Activated CD4-positive, alpha-beta T cell treated with anti-CD3 and anti-CD28 coated beads, Interleukin-2, Interleukin-4, amounts not matched to agents 100 ng/mL and 50 ng/mL, durations not matched to agents 16 hours and 8 hours (primary cell): ENCODE measurements at places on chromosomes 4 and X.

DNA sequence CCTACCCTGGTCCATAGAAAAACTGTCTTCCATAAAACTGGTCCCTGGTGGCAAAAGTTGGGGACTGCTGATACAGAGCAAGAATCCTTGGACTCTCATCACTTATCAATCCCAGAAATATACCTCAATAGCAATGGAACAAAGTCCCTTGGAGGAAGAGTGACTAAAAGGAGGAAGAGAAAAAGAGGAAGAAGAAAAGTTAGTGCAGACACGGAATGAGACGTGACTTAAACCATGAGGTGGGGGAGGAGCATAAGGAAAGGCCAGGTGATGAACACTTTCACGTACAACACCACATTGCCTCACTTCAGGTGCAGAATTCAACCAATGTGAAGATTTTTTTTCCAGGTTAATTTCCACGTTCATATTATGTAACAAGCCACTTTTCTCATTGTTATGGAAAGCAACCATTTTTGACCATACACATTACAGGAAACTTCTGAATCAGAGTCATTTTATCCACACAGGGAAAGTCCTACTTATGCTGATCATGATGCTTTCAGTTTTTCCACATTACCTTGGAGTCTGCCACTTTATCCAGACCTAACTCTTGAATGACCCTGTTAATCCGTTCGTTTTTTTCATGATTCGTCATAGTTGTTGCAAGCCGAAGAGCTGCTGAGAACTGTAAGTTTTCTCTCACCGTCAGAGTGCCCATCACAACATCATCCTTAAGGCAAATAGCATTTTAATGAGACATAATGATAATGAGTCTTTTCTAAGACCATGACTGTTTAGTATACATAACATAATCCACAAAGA is 27.7 kb downstream of the ABCG2 start:
- DNase-seq, result no peak

DNA sequence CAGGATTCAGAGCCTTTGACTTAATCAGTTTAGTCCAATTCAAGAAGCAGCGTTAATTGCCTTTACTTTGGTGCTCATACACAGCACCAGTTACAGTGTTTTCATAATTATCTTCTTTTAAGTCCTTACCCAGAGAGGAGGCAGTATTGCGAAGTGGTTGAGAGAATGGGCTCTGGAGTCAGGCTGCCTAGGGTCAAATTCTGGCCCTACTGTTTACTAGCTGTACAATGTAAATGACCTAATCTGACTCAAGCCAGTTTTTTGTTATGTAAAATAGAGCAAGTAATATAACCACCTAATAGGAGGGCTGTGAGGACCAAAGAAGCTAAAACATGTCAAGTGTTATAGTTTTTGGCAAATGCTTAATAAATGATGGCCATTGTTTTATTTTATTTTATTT is 27.6 kb downstream of the WDR44 start:
- no peak for DNase-seq

- no peak for DNase-seq
Measured at GRCh38 chr4:112677519-112678091, 40.7 kb downstream of the LARP7 start.

DNA sequence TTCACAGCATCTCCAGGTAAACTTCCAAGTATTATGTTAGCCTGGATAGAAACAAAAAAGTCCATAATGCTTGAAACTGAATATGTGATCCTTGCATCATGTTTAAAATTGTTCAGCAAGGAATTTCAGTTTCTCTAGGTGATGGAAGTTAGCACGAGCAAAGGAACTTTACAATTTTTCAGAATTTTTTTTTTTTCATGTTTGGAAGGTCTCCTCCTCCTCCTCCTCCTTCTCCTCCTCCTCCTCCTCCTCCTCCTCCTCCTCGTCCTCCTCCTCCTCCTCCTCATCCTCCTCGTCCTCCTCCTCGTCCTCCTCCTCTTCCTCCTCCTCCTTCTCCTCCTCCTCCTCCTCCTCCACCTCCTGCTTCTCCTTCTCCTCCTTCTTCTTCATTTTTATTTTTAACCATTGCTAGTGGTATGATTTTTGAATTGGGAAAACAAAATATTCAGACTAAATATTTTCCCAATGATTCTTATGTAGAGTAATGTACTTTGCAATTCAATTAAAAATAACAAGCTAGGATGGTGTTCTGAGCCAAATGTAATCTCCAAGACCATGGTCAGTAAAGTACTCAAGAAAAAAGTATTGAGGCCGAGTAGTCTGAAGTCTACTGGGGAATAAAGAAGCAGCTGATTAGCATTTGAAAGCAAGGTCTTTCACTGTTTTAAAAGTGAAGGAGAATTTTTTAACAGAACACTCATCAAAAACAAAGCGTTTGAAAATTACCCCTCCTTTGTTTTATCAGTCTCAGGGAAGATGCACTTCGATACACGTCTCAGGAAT is 420.9 kb upstream of the ATOH1 start:
- no peak for DNase-seq

DNA sequence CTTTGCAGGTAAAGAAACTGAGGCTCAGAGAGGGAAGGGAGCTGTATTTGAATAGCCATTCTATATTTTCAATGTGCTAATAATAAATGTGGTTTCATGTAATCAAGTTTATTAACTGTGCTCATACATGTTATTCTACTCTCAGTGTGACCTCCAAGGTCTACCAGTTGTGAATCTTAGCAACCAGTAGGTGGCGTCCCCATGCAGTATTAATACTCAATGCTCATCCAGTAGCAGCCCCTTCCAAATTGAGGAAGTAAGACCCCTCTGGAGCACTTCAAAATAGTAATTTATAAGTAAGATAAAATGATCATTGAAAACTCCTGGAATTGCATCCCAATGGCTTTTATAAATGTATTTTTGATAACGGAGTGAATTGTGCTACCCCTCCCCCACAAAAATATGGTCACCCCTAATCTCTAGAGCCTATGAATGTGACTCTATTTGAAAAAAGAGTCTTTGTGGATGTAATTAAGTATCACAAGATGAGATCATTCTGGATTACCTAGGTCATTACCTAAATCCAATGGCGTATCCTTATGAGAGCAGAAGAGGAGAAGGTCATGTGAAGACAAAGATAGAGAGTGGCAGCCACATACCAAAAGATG is 20.4 kb upstream of the SEPSECS start:
- DNase-seq, result peak; percentile 45

GRCh38 chrX:16526003-16526402 is 124.0 kb upstream of the S100G start:
- DNase-seq, result no peak

DNA sequence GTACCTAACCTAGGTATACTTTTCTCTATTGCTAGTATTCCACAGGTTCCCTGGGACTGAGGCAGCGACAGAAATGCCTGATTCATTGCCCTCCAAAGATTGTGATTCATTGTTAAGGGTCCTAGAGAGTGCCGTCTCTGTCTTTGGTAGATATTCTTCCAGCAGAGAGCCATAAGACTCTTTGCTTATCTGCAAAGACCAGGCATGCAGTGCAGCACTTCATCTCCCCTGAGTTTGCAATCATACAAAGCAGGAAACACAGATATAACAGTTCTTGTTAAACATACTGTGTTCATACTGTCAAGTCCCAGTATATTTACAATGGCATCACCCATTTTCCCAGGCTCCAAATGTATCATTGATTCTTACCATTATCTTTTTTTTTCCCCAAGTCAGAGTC is 47.7 kb downstream of the KLF8 start:
- DNase-seq, result no peak

DNA sequence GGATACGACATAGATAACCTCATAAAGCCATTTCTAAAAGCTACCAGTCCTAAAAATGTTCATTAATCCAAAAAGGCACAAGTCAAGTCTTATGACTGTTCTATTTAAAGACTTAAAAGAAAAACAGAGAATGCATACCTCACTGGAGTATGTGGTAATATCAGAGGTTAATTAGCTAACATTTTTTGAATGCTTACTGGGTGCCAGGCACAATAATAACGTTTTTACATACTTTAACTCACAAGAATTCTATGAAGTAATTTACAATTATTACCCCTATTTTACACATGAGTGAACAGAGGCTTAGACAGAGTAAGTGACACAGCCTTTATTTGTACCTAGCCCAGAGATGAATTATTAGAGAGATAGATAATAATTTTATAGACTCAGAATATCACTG is 207.5 kb downstream of the PDGFC start:
- DNase-seq, result no peak

GRCh38 chrX:120136128-120136527 is 20.4 kb upstream of the RHOXF1 start:
- DNase-seq, result no peak

DNA sequence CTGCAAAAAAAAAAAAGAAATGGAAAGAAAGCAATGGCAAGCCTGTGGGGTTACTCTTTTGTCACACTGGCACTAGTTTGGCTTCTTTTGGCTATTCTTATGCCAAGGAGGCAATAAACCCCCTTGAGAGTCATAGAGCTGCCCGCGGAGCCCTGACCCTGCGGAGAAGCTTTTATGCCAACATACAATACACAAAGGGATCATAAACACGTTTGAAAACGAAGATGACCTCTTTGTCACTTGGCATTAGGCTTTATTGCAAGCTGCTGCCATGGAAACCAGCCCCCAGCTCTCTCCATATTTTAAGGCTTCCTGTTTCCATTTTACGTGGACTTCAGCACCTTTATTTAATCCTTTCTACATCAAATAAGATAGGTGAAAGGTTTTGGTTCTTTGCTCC is 7.6 kb downstream of the NEUROG2 start:
- no peak for DNase-seq

GRCh38 chr4:126591583-126591982 is 1041.2 kb upstream of the INTU start:
- no peak for DNase-seq

- no peak for DNase-seq
Measured at GRCh38 chr4:113586072-113586471, 175.5 kb downstream of the CAMK2D start.

- DNase-seq, result no peak
Measured at GRCh38 chr4:96407738-96408463, 568.0 kb downstream of the PDHA2 start.

DNA sequence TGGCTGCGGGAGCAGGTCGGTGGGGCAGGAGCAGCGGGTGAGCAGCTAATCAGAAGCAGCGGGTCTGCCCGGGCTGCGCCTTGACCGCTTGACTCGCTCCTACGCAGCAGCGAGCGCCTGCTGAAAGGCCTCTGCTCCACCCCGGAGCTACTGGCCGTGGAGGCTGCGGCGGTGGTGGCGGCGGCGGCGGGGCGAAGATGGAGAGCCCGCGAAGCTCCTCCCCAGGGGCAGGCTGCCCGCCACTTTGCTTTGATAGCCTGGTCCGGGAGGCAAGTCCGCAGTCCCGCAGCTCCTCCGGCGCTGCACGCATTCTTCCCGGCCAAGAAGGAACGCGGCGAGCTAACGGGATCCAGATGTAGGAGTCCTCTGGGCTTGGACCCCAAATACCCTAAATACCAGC is 36.7 kb downstream of the PJA1 start:
- DNase-seq, result no peak

GRCh38 chr4:11549525-11549924 is 120.8 kb upstream of the HS3ST1 start:
- no peak for DNase-seq

- no peak for DNase-seq
Measured at GRCh38 chrX:124518885-124519284, 172.5 kb downstream of the SH2D1A start.

DNA sequence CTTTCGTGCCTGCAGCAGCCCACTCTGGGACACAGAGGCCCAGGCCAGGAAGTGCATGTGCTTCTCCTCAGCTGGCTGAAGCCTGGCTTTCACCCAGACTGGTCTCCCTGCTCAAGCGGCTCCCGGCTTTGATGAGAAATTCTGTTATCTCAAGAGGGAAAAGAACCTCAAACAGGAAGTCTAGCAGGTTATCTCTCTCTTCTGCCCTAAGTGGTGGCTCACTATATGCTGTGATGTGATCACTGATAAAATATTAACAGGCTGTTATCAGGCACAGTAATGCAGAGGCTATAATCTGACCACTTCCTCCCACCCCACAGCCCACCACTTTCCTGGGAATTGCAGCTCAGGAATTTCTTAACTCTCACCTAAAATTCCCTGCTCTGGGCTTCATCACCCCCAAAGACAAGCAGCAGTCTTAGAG is 13.3 kb downstream of the CLDN2 start:
- no peak for DNase-seq

DNA sequence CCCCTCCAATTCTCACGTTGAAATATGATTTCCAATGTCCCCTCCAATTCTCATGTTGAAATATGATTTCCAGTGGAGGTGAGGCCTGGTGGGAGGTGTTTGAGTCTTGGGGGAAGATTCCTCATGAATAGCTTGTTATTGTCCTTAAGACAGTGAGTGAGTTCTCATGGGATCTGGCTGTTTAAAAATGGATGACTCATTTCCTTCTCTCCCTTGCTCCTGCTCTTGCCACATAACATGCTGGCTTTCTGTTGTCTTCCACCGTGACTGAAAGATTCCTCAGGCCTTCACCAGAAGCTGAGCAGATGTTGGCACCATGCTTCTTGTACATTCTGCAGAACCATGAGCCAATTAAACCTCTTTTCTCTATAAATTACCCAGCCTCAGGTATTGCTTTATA is 346.8 kb upstream of the TECRL start:
- DNase-seq, result no peak

DNA sequence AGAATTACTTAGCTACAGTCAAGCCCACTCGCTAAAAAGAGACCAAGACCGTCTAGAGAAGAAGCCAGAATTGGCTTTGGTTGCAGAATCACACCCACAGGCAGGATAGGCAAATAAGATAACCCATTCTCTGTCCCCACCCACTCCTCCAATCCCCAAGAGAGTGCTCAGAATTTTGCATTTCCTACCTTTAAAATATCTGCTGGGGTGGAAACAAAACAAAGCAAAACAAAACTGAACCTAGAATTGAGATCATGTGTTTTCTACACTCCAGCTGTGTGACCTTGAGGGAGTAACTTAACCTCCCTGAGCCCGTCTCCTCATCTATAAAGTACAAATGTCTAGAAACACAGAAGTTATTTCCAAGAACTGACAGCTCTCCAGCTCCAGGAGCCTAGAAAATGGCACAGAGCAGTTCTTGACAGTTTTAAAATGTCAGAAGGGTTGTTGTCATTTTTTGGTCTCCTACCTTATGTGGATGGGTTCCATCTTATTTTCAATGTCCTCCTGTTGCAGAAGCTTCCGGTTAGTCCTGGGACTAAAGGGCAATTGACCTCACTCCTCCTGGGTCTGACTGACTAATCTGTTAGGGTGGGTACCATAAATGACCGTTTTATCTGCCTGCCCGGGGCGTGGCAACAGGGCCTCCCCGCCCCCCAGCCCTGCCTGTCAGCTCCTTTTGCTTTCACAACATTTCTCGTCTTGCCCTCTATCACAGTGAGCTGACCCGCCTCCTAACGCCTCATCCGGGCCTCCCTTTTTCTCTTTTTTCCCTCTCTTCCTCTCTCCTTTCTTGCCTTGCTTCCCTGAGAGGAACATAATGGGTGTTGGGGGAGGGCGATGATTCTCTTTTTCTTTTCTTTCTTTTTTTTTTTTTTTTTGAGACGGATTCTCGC is 114.0 kb downstream of the RBM47 start:
- no peak for DNase-seq
